ENCODE measurements at places on chromosomes 12 and 14.

DNA sequence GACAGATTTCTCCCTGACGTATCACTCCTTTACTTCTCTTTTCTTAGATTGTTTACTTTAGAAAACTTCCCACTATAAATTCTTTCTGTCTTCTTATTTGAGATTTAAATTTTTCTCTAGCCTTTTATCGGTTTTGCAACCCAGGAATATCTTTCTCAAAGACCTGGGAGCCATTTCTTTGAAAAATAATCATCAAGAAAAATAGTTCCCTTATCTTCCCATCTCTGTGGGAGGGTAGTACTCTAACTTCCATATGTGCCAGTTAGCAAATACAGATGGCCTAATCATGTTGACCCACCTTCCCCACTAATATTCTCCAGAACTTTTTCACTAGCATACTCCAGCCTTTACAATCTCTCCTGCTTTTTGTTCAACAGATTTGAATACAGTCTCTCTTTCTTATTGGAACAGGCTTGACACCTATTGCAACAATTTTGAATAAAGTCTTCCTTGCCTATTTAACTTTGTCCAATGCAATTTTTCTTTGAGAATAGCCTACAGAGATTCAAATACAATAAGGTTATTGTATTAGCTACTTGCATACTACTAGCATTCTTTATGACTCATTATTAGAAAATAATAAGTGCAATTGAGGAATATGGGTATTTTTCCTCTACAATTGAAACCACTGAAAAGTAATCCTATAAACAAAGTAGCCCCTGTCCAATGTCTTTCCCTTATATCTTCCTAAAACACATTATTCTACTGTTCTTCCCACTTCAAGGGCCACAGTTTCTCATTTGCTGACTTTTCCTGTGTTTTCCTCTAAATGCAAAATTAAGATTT lies 27.4 kb upstream of the KLRB1 start:
- no peak for DNase-seq

DNA sequence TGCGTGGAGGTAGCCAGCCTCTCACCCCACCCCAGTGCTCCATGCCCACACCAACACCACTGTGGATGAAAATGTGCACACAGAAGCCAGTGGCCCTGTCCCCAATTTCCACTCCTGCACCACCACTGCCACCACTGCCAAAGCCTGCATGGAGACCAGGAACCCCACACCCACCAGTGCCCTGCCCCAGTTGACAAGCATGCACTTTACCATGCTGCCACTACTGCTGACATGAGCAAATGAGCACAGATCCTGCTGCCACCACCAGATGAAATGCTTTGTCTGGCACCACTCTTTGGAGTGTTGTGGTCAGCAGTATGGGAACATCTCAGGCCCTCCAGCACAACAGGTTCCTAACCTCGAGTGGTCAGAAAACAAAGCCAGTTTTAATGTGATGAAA lies 104.1 kb downstream of the ATXN7L3B start:
- DNase-seq, result no peak

GRCh38 chr12:65152596-65152995 lies 16.8 kb upstream of the LEMD3 start:
- no peak for DNase-seq

GRCh38 chr12:28089338-28089737 lies 100.9 kb upstream of the CCDC91 start:
- no peak for DNase-seq

DNA sequence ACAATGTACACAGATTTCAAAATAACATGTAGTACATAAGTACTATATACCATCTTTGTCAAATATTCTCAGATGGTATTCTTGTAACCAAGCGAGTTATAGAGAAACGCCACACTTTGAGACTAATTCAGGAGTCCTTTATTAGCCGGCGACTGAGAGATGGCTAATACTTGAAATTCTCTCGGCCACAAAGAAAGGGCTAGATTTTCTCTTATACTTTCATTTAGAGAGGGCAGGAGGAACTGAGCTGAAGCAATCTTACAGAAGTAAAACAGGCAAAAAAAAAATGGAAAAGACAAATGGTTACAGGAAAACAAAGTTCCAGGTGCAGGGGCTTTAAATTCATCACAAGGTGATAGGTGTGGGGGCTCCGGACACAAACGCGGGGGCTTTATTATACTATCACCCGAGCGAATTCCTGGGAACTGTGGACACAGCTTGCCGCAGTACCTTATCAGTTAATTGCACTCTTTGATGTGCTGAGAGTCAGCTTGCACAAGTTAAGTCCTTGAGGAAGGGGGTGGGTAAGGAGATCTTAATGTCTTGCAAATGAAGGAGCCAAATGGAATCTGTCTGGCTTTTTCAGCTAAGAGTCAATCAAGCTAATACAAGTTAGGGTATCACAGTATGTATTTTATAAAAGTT lies 382.3 kb downstream of the KCNH5 start:
- DNase-seq, result no peak

- no peak for DNase-seq
These were observed 51.2 kb upstream of the KCNH3 start for GRCh38 chr12:49487605-49488004.

GRCh38 chr14:95229749-95230148 lies 72.4 kb upstream of the DICER1 start:
- DNase-seq, result no peak

GRCh38 chr14:33352821-33353220 lies 414.1 kb downstream of the NPAS3 start:
- no peak for DNase-seq

GRCh38 chr14:31059152-31059924 lies 33.2 kb upstream of the STRN3 start:
- no peak for DNase-seq

GRCh38 chr12:113634474-113634873 lies 162.8 kb upstream of the LHX5 start:
- DNase-seq, result no peak

DNA sequence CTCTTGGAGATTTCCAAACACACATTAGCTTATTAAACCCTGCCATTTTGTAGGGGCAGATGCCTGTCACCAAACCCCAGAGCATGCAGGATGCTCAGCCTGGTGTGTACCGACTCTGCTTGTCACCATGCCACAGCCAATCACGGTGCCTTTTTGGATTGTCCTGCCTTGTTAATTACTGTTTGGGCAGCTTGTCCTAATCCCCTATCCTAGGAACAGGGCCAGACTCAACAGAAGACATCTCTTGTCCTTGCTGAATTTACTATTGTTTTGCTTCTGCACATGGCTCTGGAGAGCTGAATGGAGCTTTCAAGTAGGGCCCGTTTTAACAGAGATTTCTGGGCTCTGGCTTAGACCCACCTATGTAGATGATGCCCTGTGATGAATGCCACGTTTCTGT lies 388.5 kb downstream of the AACS start:
- DNase-seq, result no peak

DNA sequence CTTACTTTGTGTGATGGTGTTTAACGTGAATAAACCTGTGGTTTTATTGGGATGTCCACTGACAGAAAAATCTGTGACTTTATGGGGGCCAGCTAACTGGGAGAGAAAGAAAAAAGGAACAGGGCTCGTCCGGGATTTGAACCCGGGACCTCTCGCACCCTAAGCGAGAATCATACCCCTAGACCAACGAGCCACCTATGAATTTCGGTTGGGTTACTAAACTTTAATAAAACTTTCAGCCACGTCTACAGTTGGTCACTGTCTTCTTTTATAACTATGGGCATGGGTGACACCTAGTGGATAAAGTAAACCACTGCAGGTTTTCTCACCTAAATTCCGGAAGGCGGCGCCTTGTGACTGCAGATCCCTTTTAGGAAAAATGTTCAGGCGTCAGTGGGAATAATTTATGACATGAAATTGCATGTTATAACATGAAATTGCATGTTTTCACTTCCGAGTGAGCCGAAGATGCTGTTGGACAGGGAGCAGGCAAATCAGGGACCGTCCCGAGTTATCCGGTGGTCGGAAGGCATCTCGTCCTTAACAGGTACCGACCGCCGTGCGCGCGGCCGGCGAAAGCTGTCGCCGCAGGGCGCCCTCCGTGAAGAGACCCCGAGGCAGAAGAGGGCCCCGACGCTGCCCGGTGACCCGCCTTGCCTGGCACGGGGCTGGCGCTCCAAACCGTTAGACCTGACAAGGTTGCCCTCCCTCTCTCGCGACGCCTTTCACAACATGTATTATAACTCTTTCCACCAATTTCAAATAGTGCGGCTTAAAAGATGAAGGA lies 18.2 kb upstream of the RNASE12 start:
- no peak for DNase-seq

DNA sequence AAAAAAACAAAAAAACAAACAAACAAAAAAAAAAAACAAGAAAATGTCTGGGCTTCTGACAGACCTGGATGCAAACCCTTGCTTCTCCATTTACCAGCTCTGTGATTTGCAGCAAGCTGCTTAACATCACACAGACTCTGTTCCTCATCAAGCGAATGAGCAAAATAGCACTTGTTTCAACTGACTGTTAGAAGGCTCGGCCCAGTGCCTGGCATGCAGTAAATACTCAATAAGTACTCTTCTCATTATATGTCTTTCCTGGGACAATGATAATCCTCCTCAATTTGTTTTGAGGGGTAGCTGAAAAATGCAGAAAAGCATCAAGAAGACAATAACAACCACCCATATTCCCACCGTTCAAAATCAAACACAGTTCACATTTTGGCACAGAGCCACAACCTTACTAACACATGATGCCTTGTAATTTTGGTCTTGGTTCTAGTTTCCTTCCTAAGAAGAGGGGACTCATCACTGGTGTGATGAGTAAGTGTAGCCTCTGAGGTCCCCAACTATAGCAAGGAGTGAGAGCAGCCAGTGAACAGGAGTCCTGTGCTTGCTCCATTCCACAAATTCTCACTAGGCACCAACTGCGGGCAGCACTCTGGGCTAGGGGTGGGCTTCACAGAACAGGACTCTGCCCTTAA lies 60.4 kb downstream of the TTC7B start:
- no peak for DNase-seq

DNA sequence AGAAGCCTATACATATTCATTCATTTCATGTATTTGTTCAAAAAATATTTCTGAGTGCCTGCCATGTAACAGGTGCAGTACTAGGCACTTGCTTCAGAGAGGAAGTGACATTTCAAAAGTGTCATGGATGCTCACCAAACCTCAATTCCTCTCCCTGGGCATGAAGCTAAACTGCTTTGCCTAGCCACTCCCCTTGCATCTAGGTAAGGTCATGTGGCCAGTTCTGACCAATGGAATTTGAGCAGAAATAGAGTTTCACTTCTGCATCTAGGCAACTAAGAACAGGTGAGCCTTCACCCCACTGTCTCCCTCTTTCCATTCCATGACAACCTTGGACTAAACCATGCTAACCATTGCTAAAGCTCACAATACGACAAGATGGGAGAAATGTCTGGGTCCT lies 27.6 kb downstream of the TC2N start:
- DNase-seq, result no peak

GRCh38 chr12:24363177-24363754 lies 413.8 kb upstream of the SOX5 start:
- DNase-seq, result no peak

DNA sequence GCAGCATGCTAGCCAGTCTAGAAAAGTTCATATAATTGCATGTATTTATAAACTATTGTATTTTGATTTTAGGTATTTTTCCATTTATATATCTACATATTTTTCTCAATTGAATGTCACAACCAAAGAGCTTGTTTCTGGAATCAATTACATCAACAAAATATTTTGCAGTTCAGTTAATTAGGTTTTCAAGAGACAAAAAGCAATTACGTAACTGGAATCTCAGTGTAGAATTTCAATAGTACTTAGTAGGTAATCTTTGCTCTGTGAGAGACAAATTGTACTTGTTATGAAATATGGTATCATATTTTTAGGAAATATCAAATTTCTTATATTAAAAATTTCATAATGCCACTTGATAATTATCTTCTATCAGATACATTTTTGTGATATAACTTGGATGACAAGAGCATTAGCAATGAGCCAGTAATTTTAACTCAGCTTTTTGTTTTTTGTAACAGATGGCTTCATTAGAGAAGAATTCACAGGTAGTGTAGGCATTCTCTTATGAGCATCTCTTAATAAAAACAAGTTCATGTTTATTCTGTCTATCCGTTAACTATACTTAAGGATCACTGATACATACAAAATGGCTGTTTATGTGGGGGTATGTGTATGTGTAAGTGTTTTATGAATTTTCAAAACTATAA lies 774.7 kb downstream of the C12orf50 start:
- DNase-seq, result no peak

DNA sequence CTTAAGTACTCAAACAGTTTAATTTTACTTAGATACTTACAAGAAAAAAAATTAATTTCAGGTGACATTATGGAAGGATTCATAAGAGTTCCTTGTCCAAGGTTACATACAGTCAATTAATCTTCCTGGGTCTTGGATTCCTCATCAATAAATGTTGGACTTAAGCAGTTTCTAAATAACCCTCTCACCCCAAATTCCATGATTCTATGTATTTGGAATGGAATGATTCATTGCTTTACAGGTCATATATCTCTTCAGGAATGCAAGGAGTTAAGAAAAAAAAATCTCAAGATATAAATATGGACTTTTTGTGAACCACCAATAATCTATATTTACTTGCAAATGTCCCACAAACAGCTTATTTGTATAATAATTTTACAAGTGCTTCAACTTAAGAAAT lies 84.2 kb upstream of the BMP4 start:
- DNase-seq, result no peak

GRCh38 chr12:109652233-109652976 lies 61.2 kb upstream of the FAM222A start:
- DNase-seq, result no peak

DNA sequence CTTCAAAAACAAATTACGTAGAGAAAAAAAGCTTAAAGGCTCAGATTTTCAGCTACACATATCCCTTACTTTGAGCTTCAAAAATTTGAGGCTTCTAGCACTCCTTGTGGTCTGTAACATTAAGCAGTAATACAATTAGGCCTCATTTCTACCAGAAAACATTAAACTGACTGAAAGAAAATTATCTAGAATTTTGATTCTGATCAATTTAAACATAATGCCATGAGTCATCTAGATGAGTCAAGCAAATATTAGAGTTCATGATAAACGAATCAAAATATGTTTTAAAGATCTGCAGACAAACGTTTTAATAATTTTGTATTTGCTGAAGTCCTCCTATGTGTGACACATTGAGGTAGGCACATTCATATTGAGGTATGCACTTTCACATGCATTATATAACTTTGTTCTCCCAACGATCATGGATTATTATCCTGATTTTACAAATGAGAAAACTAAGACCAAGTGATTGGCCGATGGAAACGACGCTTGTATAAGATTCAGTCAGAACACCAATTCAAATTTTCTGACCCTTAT lies 4.3 kb downstream of the OSBPL8 start:
- DNase-seq, result no peak

- DNase-seq, result no peak
These were observed 40.2 kb downstream of the PAH start for GRCh38 chr12:102876883-102877282.

GRCh38 chr12:42585841-42586216 lies 3.7 kb downstream of the PRICKLE1 start:
- no peak for DNase-seq

- DNase-seq, result no peak
These were observed 343.4 kb upstream of the PRICKLE1 start for GRCh38 chr12:42932936-42933335.
